ENCODE measurements at places on chromosomes 1 and 21.

- peak; percentile 53 for DNase-seq
Measured at GRCh38 chr1:36083635-36084496, at the start of gene TEKT2. TEKT2 (plus strand) TSS chr1:36084094; CDS start chr1:36084922, 828 bp downstream.

DNA sequence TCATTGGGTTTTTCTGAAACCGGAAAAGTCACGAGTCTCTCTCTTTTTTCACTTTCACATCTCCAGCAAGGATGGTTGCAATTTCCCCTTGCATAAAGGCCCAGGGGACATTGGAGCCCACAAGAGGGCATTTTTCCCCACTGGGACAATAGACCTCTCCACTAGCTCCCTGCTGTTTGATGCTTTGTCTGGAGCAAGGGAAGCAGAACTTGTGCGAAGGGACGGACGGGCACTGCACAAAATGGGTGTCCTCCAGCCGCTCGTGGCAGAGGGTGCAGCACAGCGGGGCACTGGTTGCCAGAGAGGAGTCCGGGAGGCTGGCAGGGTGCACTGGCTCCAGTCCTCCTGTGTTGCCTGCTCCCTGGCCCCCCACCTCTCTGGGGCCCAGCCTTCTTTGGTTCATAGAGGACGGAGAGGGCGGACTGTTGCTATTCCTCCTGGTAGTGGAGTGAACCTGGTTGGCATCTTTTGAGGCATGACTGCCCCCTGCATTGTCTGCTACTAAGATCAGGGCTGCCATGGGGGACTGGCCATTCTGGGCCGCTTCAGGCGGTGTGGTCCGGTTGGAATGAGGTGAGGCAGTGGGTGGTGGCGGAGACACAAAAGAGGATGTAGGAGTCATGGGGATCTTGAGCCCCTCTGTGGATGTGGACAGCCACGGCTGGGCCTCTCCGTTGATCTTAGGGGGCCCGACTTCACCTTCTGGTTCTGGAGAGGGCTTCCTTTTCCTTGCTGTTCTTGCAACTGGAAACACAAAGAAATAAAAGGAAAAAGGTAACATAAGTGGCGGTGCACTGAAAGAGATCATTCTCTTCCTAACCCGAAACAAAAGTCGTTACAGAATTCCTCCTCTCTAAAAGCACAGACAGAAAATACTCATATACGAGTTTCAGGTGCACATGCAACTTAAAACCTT is 2.6 kb downstream of the IRF2BP2 start:
- DNase-seq: peak; percentile 58

DNA sequence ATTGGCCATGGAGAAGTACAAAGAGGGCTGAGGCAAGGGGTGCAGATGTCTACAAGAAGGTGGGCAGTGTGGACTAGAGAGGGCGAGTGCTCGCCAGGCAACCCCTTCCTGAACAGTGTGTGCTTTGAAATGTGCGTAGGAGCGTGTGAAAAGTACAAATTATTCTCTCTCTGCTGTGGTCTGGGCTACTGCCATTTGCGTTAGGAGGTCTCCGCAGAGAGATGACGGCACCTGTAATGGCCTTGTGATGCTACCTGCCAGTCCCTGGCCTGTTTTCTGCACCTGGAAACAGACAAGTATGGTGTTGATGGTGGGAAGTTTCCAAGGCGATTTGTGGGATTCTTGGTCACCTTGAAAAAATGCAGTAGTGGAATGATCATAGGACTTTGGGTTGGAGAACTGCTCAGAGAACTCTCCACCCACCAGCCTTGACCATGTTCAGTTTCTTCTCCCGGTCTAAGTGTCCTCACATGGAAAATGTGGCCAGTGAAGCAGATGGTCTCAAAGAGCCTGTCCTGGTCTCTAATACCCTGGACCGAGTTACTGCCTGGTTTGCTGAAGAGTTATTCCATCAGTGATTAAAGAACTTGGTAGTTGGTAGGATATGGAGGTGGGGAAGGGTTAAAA is 74.5 kb downstream of the MRPS6 start:
- no peak for DNase-seq

DNA sequence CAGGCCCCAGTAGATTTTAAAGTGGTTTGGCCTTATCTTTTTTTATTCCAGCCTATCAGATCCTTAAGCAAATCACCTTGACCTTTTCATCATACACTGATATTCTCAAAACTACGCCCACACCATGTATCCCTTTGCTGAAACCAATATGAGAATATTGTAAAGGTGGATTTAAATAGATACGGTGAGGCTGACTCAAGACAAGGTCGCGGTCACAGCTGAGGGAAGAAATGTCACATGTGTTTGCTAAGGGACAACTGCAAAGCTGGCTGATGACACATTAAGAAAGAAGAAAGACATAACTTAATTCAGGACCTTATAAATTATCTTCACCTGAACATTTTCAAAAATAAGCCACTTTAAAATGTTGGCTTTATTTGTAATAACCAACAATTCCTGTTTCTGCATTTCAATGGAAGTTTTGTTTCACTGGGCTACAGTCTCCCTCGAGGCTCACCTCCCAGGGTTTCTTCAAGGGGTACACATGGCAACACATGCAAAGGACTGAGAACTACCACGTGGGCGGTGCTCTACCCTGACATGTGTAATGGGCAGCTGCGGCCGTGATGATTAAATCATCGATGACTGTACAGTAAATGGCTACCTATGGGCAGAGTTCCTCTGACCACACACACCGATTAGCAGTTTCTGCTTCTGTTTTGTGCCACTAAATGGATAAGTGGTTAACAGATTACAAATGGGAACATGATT is 189.5 kb downstream of the SIPA1L2 start:
- no peak for DNase-seq

GRCh38 chr1:25011943-25012638 is 82.0 kb upstream of the RUNX3 start:
- no peak for DNase-seq

DNA sequence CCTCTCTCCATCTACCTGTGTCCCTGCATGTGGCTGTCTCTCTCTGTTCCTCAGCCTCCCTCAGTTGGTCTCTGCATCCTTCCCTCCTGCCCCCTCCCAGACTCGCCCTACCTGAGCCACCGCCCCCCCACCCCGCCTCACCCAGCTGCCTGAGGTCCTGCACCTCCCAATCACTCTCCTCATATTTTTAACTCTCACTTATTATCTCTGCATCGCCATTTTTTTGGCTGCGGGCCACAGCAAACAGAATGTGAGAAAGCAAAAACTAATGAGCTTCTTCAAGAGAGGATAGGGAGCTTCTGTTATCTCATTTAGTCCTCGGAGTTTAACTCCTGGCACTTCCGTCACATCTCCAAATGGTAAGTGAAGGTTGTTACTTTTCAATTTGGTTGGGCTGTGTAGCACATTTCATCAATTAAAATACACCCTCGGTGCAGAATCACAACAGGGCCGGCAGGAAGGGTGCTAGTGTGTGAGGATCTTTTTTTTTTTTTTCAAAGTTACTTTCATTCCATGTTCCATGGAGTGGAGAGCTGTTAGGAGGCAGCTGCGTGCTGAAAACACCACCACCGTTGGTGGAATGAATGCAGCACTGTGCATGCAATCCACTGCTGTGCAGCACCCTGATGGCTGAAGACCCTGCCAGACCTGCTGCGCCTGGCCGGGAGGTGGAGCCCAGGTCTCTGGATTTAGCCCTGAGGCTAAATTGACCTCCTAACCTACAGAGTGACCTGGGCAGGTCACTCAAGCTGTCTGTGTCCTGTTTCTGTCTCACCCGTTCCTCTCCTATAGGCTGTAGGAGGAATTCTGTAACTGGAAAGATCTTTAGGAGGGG is 157.2 kb upstream of the NFIA start:
- DNase-seq: no peak

GRCh38 chr1:160942926-160943325 is 11.7 kb downstream of the ITLN2 start:
- peak; percentile 5 for DNase-seq

GRCh38 chr1:116386042-116386441 is 13.0 kb downstream of the ATP1A1 start:
- DNase-seq: no peak

DNA sequence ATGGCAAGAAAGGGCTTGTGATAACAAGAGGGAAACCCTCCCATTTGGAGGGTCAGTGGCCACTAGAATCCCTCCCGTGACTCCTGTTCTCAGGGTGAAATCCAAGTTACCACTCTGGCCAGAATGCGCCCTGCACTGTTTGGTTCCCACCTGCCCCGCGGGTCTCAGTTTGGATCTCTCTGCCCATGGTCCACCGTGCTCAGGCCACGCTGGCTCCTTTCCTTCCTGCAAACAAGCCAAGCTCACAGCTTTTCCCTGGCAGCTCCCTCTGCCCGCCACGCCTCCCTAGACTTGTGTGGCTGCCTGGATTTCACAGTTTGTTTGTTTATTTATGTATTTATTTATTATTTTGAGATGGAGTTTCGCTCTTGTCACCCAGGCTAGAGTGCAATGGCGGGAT is 179.5 kb upstream of the VAMP3 start:
- no peak for DNase-seq

GRCh38 chr1:162676087-162676486 is 43.8 kb downstream of the DDR2 start:
- no peak for DNase-seq

DNA sequence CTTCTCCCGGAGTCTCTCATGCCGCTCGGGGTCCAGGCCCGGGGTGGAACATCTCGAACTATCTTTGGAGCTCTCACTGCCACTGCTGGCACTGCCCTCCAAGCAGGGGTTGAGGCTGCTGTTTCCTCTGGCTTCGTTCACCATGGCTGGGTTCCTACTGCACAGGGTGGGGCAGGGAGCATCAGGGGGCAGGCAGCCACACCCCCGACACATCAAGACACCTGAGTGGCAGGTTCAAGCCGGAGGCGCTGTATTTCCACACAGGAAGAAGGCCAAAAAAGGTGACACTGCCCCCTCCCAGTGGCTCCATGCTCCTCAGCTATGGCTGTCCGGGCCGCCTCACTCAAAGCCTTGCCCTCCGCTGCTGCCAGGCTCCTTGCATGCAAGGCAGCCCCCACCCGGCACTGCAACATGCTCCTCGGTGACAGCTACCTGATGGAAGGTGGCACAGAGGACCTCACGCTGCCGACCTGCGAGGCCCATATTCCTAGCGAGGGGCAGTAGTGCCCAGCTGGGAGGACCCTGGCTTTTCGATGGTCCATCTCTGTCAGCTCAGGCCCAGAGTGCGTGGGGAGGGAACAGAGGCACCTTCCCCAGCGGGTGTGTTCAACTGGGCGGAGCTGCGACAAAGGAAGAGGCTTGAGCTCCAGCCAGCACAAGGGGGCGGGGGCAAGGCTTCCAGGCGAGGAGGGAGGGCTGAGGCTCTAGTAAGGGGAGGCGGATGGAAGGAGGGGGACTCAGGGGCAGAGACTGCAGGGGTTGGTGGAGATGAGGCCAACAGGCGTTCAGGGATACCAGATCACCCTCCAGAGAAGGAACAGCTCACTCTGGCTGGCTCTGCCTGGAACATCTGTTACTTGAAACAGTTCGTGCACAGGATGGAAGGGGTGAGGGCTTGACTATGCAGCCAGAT is 2.5 kb downstream of the MTHFR start:
- DNase-seq: peak; percentile 67

DNA sequence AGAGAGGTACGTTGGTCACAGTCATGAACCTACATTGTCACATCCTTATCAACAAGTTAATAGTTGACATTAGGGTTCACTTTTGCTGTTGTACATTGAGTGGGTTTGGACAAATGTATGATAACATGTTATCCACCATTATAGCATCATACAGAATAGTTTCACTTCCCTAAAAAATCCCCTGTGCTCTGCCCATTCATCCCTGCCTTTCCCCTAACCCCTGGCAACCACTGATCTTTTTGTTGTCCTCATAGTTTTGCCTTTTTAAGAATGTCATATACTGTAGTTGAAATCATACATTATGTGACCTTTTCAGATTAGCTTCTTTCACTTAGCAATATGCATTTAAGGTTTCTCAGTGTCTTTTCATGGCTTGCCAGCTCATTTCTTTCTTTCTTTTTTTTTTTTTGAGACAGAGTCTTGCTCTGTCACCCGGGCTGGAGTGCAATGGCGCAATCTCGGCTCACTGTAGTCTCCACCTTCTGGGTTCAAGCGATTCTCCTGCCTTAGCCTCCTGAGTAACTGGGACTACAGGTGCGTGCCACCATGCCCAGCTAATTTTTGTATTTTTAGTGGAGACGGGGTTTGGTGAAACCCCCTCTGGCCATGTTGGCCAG is 50.6 kb downstream of the UCK2 start:
- DNase-seq: no peak

DNA sequence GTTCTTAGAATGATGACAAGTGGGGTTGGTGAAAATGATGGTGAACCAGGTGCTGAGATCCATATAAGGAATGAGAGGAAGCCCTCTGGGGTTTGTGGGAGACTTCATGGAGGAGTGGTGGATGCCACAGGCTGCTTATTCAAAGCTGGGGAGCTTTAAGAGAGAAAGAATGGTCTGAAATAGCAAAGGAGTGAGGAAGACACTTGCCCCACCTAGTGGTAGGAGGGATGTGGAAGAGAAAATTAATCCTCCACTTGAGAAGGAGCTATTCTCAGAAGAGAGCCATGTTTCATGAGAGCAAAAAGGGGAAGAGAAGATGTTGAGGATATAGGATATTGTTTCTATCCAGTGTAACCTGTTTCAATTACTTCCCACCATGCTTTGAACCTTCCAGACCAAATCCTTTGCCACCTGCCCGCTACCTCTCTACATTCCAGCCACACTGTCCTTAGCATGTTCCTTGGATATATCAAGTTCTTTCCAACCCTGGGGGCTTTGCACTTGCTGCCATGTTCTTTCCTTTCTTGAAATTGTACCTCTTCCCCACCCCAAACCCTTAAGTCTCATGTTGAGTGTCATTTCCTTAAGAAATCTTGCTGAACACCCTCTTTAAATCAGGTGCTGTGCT is 19.6 kb upstream of the ZNF648 start:
- DNase-seq: peak; percentile 48

DNA sequence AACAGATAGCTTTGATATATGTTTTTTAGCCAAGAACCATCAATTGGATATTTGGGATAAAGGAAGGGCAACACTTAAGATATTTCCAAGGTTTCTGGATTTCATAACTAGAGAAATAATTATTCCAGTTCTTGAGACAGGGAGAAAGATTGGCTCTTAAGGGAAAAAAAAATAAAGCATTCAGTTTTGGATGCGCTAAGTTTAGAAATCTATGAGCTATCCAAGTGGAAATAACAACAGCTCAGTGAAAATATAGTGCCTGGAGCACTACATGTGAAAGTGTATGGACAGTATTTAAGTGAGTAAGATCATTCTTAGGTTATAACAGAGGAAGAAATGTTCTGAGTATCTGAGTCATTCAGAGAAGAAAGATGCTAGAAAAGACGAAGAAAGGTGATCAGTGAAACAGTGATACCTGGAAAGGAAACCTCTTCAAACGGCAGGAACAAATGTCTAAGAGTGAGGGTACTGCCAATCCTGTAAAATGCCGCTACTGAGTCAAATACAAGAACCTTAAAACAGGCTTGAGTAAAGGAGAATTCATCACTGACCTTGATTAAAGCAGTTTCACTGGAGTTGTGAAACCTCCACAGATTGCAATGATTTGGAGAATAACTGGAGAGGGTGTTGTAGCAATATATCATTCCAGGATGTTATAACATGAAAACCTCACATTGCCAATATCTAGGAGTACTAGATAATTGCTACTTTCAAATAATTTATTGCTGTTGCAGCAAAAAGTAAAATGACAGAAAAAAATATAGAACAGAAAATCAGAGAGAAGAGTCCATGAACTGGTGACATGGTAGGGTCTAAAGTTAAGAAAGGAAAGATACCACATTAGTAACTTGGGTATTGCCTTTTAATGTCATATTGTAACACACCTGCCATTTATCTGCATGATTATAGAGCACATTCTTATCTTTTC is 482.1 kb upstream of the RGS18 start:
- no peak for DNase-seq

GRCh38 chr1:155940993-155941844 is at the start of gene RXFP4:
RXFP4 (plus strand) TSS chr1:155941638; CDS start chr1:155941710, 72 bp downstream.
- no peak for DNase-seq

- DNase-seq: no peak
Measured at GRCh38 chr1:3393024-3393986, 61.2 kb upstream of the ARHGEF16 start.

GRCh38 chr1:42529724-42530181 is 66.7 kb downstream of the CCDC30 start:
- DNase-seq: no peak
